Activated CD8-positive, alpha-beta memory T cell treated with anti-CD3 and anti-CD28 coated beads for 36 hours (primary cell): ENCODE measurements at places on chromosomes 3 and 15. TPM values are rescaled to one million over a fixed set of nuclear protein-coding genes. Genes with fewer than 3 reads are reported as not detected.

The ZNF385D gene
- not detected for total RNA-seq

The HHATL gene
- total RNA-seq, result not detected

The BCL2A1 gene
- total RNA-seq, result 79.6 TPM

The PLCL2 gene
- total RNA-seq, result 16.0 TPM

The AADACL2 gene
- total RNA-seq, result not detected

The ROPN1B gene
- total RNA-seq, result not detected

The PEX5L gene
- not detected for total RNA-seq

The ADIPOQ gene
- not detected for total RNA-seq

The COLQ gene
- 0.84 TPM for total RNA-seq

The IGSF10 gene
- total RNA-seq, result not detected

The THRB gene
- total RNA-seq, result not detected
